ENCODE measurements at places on chromosomes 4 and X. TPM values are rescaled to one million over a fixed set of nuclear protein-coding genes. Genes with fewer than 3 reads are reported as not detected.

DNA sequence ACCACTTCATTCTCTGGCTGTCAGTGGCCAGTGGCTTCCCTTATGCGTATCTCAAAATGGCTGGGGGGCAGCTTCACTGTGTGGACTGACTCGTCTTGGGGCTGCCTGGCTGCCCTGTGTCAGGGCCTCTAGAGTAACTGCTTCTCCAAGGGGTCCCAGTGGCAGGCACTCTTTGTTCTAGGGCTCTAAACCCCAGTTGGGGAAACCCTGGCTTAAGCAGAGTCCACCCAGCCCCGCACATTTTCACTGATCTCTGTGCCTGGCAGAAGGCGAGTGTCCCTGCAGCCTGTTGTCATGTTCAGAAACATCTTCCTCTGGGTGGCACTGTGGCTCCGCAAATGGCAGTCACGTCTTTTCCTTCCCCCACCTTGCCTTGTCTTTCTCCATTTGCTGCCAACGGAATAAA lies 59.7 kb downstream of the NBDY start:
- no peak overlapping the region for H3K27ac ChIP-seq
- H3K4me3 ChIP-seq: no peak overlapping the region
- H3K36me3 ChIP-seq: no peaks in the 10 kb centered on the region
- H3K27me3 ChIP-seq: no peaks in the 10 kb centered on the region

DNA sequence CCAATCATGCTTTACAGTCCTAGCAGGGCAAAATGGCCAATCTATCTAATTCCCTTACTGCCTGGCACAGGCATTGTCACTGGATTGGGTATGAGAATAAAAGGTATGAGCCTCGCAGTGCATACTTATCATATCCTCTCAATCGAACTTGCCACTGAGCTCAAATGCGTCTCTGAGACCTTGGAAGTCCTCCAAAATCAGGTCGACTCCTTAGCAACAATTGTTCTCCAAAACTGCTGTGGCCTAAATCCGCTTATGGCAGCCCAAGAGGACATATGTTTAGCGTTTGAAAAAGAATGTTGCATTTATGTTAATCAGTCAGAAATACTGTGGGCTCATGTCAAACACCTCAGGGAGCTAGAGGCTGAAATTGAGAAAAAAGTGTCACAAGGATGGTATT lies 69.7 kb downstream of the SPIN4 start:
- no peak overlapping the region for H3K27ac ChIP-seq
- no peak for DNase-seq
- no peak overlapping the region for H3K4me3 ChIP-seq
- no peaks in the 10 kb centered on the region for H3K4me1 ChIP-seq
- H3K27me3 ChIP-seq: no peaks in the 10 kb centered on the region
- H3K36me3 ChIP-seq: no peaks in the 10 kb centered on the region

DNA sequence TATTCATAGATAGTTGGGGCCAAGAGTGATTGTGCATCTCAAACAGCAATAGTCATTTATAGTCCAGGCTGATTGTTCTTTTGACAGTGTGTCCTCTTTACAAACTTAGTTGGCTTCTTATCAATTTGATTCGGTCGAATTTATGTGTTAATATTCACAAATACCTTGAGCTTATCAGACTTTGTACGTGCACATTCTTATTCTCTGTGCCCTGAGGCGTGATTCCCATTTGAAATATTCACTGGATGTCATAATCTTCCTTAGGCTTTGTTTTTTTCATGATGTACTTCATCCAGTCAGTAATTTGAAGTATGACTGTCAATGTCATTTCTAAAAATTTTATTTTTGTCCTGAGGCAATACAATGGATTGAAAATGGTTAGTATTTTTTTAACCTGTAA lies 263.5 kb upstream of the PCDH7 start:
- DNase-seq: no peak
- no peaks in the 10 kb centered on the region for H3K4me1 ChIP-seq
- H3K27ac ChIP-seq: no peak overlapping the region
- no peak overlapping the region for H3K4me3 ChIP-seq
- no peaks in the 10 kb centered on the region for H3K36me3 ChIP-seq
- H3K27me3 ChIP-seq: no peaks in the 10 kb centered on the region

- H3K36me3 ChIP-seq: no peaks in the 10 kb centered on the region
- no peaks in the 10 kb centered on the region for H3K27me3 ChIP-seq
- H3K27ac ChIP-seq: no peak overlapping the region
- H3K4me1 ChIP-seq: peaks cover 14% of the 10 kb centered on the region
- no peak overlapping the region for H3K4me3 ChIP-seq
Measured at GRCh38 chr4:4671774-4672349, 130.0 kb upstream of the STX18 start.

The MAGEC2 gene
- not detected for polyA plus RNA-seq

The GASK1B gene
- 30.9 TPM for polyA plus RNA-seq
